IMR-90 (cell line): ENCODE measurements at places on chromosomes 2 and 18.

- no peak for DNase-seq
These were observed 30.3 kb upstream of the AFTPH start for GRCh38 chr2:64493788-64494187.

GRCh38 chr2:175855794-175856453 lies 146.1 kb downstream of the LNPK start:
- peak; percentile 45 for DNase-seq

GRCh38 chr2:60045456-60045855 lies 508.0 kb downstream of the BCL11A start:
- DNase-seq, result no peak

DNA sequence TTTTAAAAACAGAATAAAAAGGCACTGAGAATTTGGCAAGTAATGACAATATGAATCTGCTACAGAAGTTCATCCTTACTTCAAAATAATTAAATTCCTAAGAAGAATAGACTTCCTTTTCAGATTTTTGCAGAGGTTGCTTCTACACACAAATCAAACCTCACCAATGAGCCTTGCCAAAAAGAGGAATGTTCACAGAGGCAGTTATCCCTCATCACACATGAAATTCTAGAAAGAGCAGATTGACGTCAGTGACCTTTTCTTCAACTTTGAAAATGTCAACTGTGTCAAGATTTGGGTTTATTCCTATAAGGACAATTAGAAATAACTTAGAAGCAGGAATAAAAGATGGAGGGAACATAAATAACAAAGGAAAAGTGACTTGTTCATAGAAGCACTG lies 64.6 kb downstream of the MBD2 start:
- DNase-seq, result no peak

DNA sequence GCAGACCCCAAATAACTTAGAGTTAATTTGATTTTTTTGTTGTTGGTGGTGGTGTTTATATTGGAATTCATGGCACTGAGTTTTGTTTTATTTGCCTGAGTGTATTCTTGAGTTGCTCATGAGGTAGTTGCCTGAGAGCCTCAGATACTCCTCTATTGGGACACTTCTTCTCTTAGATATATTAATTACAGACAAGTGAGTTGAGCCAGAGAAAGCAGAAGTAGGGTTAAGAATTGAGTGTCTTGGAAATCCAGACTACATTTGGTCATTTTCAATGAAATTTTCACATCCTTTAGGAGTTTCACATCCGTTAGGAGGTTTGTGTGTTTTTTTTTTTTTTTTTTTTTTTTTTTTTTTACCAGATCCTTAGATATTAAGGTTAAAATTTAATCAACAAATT lies 29.0 kb downstream of the FMNL2 start:
- DNase-seq, result no peak

DNA sequence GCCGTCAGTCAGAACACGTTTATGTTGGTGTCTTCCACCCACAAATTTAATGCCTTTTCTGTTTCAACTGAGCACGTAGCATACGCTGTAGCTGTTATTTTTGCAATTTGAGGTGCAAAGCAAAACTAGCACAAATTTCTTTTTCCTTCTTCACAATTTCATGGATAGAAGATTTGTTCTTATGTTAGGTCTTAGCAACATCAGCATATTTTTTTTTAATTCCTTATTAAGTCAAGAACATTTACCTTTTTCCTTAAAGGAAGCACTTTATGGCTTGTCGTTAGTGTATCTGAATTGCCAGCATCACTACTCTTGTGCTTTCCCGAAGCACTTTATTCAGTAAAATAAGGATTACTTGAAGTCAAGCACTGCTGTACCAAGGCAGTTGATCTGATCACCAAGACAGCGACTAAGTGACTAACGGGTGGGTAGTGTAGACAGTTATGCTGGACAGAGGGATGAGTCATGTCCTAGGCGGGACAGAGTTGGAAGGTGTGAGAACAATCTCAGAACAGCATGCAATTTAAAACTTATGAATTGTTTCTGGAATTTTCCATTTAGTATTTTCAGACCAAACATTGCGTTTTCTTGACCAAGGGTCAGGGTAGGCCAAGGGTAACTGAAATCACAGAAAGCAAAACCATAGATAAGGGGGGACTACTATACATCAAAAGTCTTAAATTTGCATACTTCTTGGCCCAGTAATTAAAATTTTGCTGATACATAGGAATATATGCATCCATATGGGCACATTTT lies 13.3 kb downstream of the BABAM2 start:
- DNase-seq, result peak; percentile 52

DNA sequence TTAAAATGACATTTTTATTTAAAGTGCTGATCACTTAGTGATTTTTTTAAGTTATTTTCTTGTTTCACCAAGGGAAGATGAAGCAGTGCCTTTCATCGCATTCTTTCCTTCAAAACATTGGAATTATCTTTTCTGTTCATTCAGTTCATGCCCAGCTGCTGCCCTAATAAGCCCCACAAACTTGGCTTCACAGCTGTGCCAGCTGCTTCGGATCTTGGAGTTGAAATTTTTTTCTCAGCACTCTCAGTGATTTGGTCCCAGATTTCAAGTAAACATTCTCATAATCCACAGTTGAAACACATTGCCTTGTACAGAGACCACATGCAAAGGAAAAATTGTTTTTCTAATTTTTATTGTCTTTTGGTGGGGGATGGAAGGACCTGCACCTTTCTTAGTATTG lies 353.3 kb upstream of the LRP1B start:
- no peak for DNase-seq

- no peak for DNase-seq
These were observed 53.2 kb upstream of the MAPRE3 start for GRCh38 chr2:26917135-26917836.

GRCh38 chr2:40254611-40255010 lies 197.3 kb downstream of the SLC8A1 start:
- no peak for DNase-seq

GRCh38 chr2:199784512-199784911 lies 66.5 kb downstream of the FTCDNL1 start:
- DNase-seq, result no peak

DNA sequence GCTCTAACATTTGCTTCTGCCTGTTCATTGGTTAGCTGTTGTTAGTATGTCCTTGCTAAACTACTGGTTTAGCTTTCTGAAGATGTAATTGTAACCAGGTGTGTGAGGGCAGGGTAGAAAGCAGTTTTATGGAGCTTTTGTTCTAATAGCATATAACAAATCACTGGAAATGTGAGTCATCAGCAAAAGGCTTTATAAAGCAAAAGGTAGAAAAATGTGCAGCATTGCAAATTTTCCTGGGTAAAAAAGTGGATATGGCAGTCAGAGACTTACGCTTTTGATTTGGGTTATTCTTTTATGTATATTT lies 85.3 kb downstream of the ZNF407 start:
- DNase-seq, result peak; percentile 44

DNA sequence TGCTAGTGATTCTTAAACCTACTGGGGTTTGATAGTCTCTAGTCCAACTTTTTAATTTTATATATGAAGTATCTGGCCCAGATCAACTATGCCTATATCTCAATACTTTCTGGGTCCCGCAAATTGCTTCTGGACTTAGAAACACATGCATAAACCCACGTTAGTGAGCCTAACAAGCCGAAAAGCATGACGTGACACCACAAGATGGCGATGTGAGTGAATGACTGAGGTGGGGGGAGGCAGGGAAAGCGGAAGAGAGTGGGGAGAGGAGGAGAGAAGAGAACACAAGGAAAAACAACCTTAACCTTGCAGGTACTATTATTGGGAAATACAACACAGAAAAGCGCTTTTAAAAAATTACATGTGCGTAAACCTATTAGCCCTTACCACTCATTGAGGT lies 13.8 kb downstream of the PDIA6 start:
- no peak for DNase-seq

GRCh38 chr2:69600425-69600824 lies 43.1 kb downstream of the AAK1 start:
- DNase-seq, result no peak

DNA sequence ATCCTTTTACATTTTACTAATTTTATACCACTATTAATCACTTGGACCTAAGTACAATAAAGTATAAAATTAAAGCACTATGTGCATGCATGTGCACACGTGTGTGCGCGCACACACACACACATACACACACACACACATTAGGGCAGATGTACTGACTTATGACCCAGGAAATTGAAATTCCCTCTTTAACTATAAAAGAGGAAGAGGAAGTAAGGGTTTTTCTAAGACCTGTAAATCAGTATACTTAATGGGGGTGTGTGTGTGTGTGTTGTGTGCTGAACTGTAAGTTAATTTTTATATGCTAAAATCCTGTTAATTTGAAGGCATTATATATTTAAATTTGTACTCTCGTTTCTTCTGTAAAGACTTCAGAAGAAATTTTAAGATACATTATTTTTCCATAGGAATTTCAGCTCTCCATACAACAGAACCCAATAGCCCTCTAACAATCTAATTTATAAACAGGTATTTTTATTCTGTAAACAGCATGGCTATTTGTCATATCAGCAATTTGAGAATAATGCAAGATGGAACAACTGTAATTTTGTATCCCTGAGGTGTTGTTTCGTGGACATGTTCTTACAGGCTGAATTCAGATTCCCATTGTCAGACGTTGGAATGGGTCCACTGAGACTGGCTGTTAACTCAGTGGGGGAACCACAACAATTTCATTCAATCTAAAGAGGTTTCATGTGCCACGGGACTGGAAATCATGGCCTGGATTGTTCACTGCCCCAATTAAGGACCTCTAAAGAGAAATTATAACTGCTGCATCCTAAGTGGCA lies 90.9 kb downstream of the PLA2R1 start:
- no peak for DNase-seq
